Stromal cell of bone marrow (primary cell): ENCODE measurements at places on chromosomes 1 and 21.

DNA sequence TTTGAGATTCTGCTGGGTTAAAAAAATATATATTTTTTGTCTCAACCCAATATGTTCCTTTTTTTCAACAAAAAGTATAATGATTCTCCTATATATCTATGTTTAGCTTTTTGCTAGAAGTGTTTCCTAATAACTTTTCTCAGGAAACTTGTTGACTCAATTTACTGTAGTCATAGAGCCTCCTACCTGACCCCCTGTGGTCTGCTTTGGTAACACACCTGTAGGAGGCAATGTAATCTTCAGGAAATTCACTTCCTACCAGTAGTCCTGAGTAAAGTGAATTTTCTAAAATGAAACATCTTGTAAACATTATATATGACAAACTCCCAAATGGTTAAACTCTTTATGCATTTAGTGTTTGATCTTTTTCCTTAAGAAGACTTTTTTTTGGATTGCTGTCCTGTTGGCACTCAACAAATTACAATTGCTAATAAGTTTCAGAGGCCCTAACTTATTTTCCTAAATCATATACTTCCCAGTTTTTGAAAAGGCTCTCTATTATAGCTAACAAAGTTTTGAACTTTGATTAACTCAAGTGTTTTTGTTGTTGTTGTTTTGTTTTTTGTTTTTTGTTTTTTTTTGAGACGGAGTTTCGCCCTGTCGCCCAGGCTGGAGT is 118.3 kb downstream of the OLFML2B start:
- no peak for DNase-seq

GRCh38 chr1:172775606-172776005 is 116.7 kb downstream of the FASLG start:
- DNase-seq: no peak

DNA sequence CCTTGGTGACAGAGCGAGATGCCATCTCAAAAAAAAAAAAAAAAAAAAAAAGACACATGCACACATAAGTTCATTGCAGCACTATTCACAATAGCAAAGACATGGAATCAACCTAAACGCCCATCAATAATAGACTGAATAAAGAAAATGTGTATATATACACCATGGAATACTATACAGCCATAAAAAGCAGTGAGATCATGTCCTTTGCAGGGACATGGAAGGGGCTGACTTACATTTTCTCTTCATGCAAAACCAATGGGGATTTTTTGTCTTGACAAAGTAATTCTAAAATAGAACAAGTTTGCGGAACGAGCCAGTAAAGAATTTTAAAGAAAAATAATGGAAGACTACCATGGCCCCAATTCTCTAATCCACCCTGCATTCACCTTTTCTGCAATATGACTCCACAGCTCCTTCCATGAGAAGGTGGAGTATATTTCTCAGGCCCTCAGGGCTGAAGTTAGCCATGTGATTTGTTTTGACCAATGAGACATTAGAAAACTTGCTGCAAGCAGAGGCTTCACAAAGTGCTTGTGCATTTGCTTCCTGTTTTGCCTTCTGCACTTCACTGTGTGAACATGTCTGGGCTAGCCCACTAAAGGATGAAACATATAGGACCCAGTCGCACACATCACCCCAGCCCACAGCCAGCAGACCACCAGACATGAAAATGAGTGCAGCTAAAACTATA is 78.8 kb upstream of the NR5A2 start:
- no peak for DNase-seq

GRCh38 chr1:116605315-116605714 is 34.5 kb upstream of the CD58 start:
- no peak for DNase-seq

DNA sequence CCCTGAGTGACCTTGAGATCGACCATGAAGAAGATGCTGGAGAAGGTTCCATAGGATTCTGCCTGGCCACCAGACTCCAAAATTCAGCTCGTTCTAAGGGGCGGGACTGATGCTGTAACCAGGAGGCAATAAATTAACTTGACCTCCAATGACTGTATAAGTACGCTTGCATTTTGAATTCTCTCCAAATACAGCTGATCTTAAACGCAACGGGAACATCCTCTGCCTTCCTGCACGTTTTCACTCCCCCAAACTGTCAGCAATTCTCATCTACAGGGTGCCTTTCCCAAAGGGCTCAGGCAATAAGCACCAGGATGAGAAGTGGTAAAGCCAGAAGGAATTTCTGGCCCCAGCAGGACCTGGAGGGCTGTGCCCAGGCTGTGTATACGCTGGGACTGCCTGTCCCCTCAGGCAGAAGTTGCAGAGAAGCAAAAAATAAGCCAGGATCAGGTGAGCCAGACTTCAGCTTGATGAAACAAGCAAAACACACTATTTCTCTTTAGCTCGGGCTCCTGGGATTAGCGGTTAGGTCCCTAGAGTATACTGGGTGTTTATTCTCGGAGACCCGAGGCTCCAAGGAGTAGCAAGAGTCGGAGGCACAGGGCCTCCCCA is 124.8 kb downstream of the LRIG2 start:
- no peak for DNase-seq

DNA sequence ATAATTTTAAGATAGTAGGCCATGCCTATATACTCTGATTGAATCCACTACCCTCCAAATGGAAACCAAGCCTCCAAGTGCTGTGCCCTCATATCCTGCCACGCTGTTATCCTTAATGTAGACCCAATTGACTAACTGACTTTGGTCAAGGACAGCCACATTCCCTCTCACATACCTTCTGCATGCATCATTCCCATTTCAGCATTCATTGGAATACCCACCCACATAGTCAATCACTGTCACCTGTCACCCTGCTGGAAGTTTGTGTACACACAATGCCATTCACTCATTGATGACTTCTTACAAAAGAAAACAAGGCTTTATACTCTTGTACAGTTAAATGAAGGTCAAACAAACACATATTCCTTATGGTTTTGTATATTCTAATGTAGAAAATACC is 221.1 kb upstream of the PBX1 start:
- DNase-seq: no peak

DNA sequence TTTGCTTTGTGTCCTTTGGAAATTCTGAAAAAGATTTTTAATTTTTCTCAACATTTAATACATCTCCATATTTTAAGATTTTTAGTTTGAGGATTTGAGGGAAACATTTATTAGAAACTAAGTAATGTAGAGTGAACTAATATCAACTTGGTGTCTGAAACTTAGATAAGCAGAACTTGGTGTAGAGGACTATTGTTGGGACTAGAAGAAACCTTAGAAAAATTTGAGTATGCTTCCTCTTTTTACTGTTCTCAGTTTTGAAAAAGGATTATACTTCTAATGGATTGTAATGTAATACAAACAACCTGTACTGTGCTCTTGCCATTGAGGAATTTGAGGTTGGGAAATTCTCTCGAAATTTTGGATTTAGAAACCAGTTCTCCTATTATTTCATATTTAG is 2.4 kb downstream of the FNBP1L start:
- no peak for DNase-seq

DNA sequence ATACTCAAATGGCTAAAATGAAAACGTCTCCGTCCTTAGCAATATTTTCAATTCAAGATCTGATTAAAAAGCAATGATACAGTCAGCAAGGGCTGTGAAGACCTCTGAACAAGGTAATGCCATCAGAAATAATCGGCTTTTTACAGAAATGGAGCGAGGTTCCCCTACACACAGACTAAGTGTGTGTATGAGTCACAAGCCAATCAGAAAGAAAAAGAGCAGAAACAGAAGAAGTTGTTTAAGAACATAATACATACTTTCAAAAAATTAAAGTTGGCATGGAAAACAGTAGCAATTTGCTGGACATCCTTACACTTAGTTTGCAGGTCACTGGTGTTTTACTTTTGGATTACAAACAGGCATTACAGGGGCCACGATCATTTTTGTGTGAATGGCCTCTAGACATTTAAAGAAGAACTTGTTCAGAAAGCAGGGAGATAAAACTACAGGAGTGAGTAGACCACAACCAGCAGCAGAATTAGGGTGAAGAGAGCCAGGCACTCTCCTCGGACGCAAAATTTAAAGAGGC is 350.0 kb upstream of the RUNX1 start:
- DNase-seq: no peak

DNA sequence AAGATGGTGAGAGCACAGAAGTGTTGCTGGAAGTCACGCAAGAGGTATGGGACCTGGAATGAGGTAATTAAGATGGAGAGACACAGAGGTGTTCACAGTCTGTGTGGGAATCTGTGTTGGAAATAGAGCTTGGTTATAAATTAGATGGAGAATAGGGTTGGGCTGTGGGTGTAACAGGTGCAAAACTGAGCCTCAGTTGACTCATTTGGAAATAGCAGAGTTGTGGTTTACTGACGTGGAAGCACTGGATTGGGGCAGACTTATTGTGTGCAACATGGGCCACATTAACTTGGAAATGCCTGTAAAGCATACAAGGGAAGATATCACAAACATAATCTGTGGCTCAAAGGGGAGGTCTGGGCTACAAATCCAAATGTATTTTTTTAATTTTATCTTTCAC is 13.0 kb downstream of the CAMSAP2 start:
- no peak for DNase-seq

DNA sequence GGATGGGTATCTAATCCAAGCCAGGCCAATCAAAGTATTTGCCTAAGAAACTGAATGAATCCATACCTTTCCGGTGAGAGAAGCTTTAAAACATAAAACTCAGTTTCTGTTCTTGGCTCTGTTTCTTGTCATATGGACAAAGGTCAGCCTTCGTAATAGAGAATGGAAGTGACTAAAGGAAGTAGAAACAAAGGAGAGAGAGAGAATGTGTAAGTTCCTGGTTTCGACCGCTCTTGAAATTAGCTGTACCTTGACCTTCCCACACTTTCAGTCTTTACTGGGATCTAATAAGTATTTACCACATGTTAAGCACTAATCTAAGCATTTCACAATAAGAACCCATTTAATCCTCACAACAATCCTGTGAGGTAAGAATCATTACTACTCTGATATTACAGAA is 19.6 kb upstream of the CLCA4 start:
- DNase-seq: no peak

GRCh38 chr1:26862781-26863684 is at the start of gene SFN:
Gene SFN, plus strand, starts transcription at chr1:26863149. Its CDS starts 64 bp downstream, at chr1:26863213.
- DNase-seq: no peak

DNA sequence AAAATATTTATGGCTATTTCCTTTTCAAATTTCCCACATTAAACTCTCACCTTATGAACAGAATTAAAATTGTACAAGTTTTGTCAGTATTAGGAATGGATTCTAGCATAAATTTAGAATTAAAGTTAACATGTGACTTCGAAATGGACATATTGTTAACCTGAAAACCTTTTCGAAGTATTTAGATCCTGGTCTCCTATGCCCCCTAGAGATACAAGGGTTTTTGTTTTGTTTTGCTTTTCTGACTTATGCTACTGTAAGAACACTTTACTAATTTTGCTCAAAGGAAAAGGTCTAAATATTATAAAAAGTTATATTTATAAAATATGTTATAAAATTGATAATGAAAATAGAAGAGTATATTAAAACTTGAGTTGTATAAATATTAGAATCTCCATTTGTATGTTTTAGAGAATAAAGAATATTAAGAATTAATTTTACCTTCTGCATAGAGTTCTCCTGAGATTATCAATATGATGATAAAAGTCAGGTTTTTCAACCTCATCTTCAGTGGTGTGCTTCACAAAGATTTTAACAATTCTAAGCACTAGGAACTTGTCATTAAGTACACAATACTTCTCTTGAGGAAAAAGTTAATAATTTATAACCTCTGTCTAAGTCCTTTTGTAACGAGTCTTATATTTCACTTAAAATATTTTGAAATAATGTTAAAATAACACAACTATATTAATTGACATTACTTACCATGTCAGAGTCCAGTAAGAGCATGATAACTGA is at the start of gene F13B:
Gene F13B (minus strand): TSS at position 542 of the 738 bp plus-strand sequence. CDS start 37 bp downstream, at position 505.
- no peak for DNase-seq

DNA sequence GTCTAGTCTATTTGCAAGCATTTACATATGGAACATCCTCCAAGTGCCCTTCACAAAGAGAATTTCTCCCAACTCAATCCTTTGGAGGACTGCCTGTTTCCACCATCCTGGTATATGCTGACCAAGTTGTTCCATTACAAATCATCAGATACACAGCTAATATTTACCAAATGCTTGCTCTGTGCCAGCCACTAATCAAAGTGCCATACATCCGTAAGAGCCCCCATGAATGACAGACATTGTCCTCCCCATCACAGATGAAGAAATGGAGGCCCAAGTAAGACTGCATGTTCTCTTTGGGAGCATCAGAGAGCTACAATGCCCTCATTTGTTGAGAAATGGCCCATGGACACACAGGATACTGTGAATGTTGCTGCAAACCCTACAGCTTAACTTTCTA is 130.0 kb upstream of the BACE2 start:
- no peak for DNase-seq

DNA sequence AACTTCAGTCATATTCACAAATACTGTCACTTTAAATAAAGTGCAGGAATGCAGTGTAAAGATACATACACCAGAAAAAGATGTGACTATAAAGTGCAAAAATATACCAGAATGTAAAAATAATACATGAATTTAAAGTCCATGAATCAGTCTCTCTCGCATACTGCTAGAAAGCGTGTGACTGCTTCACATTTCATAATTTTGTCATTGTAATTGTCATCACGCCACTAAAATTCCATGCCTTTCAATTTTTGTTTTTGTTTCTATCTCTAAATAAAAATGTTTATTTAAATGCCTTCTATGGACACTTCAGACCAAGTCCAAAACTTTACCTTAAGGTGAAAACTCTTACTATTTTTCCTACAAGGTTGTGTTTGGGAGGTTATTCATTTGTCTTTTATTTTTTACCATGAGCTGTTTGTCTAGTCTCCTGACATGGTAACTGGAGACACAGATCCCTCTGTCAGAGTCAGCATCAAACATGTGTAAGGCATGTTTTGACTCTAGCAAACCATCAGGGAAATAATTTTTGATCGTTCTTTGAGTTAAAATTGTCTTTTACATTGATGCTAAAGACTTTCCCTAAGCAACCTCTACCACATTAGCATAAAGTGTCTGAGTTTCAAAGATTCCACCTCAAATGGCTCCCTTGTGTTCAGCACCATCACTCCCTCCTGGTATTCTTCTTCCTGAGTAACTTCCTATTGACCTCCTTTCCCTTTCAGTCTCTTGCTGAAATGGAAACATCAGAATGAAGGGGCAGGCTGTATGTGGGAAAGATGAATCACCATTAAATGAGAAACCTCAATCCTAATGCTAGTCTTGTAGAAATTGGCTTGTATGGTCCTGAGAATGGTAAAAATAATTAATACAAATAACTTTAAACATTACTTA is 14.0 kb upstream of the AIM2 start:
- DNase-seq: no peak

- DNase-seq: no peak
Measured at GRCh38 chr21:45225741-45226327, 61.9 kb downstream of the POFUT2 start.
